ENCODE measurements at places on chromosomes 4 and X. TPM values are rescaled to one million over a fixed set of nuclear protein-coding genes. Genes with fewer than 3 reads are reported as not detected.

Gene GUCY1B1
- 0.10 TPM for total RNA-seq

Gene TEX13D
- total RNA-seq, result not detected

Gene APELA
- not detected for total RNA-seq

Gene LEF1
- 68.2 TPM for total RNA-seq

Gene ING2
- 12.8 TPM for total RNA-seq

Gene CTAG2
- total RNA-seq, result not detected

Gene FGD1
- 0.08 TPM for total RNA-seq

Data from activated CD4-positive, alpha-beta memory T cell treated with anti-CD3 and anti-CD28 coated beads, Interleukin-2, amount 10 ng/mL, durations not matched to agents 7 days and 5 days (primary cell).